ENCODE measurements at places on chromosomes 11 and 22.

DNA sequence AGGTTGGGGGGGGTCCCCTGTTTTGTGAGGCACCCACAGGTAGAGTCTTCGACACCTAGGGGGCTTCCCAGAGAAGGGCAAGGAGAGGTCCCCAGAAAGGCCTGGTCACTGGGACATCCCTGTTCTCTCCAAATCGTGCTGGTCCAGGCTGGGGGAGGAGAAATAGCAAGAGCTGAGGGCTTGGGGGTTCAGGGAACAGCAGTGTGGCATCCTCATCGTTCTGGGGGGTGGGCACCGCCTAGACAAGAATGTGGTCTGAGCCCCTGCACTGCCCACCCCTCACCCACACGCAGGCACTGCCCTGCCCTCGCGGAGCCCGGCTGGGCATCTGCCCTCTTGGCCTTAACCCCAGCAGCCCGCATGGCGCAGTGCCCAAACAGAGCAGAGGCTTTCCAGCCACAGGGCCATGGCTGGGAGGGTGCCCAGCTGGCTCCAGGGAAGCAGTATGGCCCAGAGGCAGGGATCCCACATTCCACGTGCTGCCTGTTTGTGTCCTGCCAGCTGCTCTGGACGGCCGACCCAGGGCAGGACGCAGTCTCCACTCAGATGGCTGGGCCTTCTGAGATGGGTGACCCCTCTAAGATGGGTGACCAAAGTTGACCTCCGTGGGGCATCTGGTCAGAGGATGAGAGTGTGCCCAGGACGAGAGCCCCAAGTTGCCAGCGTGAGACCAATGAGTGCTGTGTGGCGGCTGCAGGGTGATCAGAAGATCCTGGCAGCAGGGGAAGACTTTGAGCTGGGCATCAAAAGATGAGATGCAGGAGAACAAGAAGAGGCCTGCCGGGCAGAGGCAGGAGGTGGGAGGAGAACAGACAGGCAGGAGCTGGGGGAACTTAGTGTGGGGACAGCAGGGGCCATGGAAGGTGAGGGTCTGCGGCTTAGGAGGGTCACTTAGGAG is 14.4 kb downstream of the SCARF2 start:
- no peak for DNase-seq

- DNase-seq, result no peak
Observed at GRCh38 chr11:14543260-14543659, 23.1 kb upstream of the PSMA1 start.

DNA sequence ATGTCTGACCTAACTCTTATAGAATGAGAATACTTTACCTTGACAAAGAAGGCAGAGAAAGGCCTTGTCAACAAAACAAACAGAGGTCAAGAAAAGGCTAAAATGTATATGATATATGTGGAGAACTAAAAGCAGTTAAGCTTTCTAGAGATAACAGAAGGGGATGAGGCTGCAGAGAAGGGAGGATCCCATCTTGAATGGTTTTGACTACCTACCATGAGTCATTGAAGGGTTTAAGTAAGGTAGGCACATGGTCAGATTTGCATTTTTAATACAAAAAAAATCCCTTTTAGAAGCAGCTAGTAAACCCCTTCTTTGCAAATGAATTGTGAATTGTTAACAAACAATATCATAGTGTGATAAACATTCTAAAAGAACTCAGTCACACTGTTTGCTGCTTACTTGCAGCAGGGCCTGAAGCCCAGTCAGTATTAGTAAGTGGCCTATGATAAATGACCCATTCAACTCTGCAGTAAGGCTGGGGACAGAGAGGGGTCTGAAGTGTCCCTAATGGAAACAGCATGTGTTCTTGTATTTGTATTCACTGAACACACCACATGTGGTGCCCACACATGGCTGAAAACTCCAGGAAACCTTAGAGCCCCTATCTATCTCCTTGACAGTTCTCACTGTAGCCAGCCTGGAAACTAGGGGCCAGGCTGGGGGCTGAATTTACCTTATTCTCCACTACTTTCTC is 328.8 kb upstream of the PITPNB start:
- DNase-seq, result no peak

DNA sequence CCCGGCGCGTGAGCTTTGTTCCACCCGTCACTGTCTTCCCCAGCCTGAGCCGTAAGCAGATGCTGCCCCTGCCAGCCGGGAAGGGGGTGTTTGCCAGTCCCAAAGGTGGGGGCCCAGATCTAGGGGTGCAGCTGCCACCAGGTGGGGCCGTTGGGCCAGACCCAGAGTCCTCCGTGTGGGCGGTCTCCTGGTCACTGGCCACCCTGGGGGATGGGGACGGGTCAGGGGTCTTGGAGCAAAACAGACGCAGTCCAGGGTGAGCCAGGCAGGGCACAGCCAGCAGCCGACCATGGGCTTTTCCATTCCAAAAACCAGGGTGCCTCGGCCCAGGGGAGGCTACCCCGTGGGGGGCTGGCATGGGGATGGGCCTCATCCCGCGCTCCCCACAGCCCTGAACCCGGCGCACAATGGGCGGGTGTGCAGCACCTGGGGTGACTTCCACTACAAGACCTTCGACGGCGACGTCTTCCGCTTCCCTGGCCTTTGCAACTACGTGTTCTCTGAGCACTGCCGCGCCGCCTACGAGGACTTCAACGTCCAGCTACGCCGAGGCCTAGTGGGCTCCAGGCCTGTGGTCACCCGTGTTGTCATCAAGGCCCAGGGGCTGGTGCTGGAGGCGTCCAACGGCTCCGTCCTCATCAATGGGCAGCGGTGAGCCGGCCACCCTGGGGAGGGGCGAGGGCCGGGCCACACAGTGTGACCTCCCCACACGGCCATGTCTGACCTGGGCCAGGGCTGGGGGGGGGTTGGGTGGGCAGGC is 3.5 kb downstream of the MUC5B start:
- DNase-seq, result no peak

DNA sequence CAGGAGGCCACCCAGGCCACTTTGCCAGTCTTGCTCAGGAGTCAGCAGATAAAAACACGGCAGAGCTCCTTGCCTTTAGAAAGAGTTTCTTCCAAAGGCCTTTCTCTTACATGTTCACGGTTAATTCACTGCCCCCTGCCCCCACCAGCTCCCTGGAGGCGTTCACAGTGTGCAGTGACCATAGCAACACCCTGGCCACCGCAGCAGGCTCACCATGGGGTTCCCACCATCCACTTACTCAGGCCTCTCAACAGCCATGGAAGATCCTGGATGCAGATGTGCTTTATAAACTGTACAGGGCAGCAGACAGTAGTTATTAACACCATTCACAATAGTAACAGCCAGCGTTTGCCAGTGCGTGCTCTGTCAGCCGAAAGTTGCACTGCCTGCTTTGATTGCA is 10.6 kb upstream of the MYO7A start:
- DNase-seq, result no peak

GRCh38 chr11:109756951-109757350 is 335.0 kb downstream of the C11orf87 start:
- DNase-seq, result no peak

GRCh38 chr11:64656862-64657261 is 65.8 kb downstream of the SLC22A12 start:
- no peak for DNase-seq

DNA sequence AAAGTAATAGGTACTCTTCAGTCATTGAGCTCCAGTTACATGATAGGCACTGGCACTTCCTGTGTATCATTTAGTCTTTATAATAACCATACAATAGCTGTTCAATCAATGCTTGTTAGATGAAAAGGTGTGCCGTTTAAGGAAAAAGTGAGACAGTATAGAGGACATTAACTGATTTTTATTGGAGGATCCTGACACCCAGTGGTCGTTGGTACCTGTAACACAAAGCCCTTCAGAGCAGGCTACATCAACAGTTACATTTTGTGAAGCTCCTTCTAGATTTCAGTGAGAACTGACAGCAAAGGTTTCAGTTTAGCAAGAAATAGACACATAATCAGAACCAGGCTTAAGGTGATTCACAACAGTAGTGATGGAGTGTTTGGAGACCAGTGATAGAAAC is 44.2 kb downstream of the CCDC81 start:
- DNase-seq, result no peak

DNA sequence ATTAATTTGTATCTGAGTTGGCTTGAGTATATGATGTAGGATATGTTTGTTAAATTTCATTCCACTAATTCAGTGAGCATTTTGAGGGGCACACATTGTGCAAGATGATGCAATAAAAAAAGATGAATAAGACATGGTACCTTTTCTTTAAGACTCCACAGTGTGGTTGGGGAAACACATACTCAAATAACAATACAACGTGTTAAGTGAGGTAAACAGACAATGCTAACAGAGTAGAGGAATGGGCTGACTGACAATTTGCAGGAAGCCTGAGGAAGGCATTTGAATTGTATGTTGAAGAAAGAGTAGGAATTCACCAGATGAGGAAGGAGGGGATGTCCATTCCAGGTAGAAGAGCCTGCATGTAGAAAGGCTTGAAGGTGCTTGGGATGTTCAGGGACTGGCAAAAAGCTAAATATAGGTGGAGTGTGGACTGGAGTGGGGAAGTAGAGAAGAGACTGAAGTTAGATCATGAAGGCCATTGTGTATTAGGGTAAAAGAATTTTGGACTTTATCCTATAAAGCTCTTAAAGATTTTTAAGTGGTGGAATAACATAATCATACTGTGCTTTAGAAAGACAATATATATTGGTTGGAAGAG is 6.8 kb downstream of the RNF169 start:
- DNase-seq, result no peak

GRCh38 chr11:46181387-46181786 is 60.1 kb upstream of the PHF21A start:
- DNase-seq, result no peak

- DNase-seq, result no peak
Observed at GRCh38 chr11:86383041-86383955, 8.6 kb downstream of the CCDC81 start.

DNA sequence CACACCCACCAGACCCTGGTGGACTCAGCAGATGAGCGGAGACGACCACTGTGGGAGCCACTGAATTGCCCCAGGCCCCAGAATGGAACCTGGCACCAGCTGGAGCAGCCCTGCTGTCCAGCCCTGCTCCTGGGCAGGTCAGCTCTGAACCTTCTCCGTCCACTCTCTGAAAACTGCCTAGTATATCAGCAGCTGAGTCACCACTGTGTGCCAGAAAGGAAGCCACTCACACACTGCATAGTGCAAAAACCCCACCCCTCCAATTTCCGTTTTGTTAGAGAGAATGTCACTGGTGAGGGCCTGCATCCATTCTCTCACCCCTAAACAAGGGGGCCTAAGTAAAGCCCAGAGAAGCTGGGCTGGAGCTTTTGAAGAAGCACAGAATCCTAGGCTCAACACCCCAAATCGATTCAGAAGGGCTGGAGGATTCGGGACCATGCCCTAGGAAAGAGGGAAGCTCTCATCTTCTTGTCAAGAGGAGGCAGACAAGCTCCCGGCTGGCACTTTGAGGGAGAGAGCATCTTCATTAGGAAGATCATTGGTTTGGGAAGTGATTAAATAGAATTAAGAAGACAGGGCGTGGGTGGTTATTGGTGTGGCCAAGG is 44.5 kb downstream of the GALNT18 start:
- DNase-seq, result no peak

GRCh38 chr11:507727-508515 is 879 bp upstream of the RNH1 start:
- no peak for DNase-seq

GRCh38 chr11:84173078-84173477 is 886.9 kb upstream of the CCDC90B start:
- DNase-seq, result no peak

GRCh38 chr11:44363116-44363515 is 53.2 kb upstream of the ALX4 start:
- DNase-seq, result no peak

Data from stimulated activated CD4-positive, alpha-beta T cell treated with anti-CD3 and anti-CD28 coated beads, Interleukin-1b, Interleukin-23, amount 100 ng/mL, for 24 hours (primary cell).